ENCODE measurements at places on chromosomes 13 and 19.
A peak's percentile ranks its signal among the peaks of the same experiment; 100 is the strongest.

GRCh38 chr13:33091415-33091774 is 75.2 kb downstream of the KL start:
- DNase-seq: no peak

DNA sequence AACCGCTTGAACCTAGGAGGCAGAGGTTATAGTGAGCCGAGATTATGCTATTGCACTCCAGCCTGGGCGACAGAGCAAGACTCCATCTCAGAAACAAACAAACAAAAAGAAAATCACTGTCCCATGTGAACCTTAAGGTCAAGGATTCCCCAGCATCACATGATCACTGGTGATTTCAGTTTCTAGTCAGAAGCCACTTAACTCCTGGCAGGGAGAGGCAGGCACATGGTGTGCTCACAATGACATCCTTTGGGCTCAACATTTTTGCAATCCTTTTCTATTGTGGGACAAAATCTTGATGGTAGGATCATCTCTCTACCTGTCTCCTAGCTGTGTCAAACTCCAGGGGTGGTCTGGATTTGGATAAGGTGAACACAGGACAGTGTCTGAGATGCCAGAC is 12.1 kb downstream of the AKAP8 start:
- no peak for DNase-seq

GRCh38 chr19:16895467-16896145 is 6.8 kb downstream of the F2RL3 start:
- DNase-seq: no peak

DNA sequence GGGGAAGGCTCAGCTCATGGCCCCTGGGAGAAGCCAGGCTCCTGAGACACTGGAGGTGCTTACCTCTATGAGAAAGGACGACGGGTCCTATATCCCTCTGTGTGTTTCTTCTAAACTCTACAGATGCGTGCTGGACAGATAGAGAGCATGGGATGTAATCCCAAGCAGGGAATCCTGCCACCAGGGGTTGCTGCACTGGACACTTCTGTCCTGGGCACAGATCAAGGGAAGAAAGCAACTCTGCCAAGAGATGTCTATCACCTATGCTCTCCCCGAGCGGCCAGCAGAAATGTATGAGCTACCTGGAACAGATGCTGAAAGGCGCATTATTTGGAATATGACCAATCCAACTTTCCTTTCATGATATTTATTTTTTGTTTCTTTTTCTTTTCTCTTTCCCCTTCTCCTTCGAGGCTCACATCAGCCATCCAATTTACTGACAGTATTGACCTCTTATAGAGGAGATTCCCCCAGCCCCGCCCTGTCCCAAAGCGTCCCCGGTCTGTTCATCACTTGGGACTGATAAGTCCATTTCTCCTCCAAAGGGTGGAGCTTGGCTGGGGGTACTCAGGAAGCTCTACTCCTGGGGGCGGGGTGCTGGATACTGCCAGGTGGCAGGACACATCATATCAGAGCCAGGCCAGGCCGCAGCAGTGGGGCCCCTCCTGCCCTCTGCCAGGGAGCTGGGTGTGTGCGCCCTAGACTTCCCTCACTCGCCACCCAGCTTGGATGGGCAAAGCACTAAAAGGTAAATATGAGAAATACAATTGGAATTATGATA is 34.2 kb downstream of the TSHZ3 start:
- no peak for DNase-seq

GRCh38 chr13:112255550-112256120 is 120.5 kb upstream of the SPACA7 start:
- no peak for DNase-seq

DNA sequence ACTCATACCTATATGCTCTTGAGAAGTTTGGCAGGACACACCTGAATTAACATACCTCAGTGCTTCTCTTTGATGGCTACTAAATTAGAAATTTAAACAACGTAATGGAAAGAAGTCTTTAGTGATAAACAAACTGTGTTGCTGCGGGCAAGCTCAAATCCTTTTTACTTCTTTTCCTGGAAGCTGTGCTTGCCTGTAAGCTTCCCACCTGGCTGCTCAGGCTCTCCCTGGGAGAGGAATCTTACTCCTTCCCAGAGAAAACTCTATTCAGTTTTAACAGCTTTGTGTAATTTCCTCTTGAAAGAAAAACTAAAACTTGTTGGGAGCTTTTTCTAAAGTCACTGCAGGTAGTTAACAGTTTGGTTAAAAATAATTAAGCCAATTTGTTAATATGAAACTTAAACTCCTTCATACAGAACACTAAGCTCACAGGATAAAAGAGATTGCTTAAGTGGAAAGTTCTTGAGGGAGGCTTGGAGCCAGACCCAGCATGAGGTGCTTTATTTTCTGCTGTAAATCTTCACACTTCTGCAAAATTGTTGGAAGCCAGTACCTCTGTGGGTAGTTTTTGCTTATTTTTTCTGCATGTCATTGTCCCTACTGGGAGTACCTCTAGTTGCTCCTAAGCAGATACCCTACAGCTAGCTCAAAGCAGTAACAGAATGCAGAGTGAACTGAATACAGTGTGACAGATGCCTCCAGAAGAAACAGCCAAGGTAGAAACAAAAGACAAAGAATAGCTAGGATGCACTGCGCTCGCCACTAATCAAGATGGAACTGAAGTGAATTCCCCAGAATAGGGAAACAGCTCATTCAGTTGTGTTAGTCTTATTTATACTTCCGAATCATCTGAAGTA is 1253.0 kb downstream of the PCDH17 start:
- no peak for DNase-seq

GRCh38 chr13:40172149-40172591 is 494.3 kb downstream of the FOXO1 start:
- no peak for DNase-seq

GRCh38 chr13:43200307-43200706 is 176.9 kb downstream of the DNAJC15 start:
- no peak for DNase-seq

GRCh38 chr13:113917096-113917495 is 53.2 kb upstream of the GAS6 start:
- no peak for DNase-seq

- DNase-seq: no peak
These were observed 4.7 kb downstream of the ALOX5AP start for GRCh38 chr13:30739761-30740642.

GRCh38 chr19:663682-664117 is 686 bp upstream of the RNF126 start:
- no peak for DNase-seq

- DNase-seq: no peak
These were observed 281.3 kb downstream of the KLF5 start for GRCh38 chr13:73340069-73340468.

GRCh38 chr19:46748325-46749109 is 2.3 kb upstream of the STRN4 start:
- peak; percentile 32 for DNase-seq

- DNase-seq: no peak
These were observed 20.6 kb upstream of the OLFM2 start for GRCh38 chr19:9956956-9957355.

DNA sequence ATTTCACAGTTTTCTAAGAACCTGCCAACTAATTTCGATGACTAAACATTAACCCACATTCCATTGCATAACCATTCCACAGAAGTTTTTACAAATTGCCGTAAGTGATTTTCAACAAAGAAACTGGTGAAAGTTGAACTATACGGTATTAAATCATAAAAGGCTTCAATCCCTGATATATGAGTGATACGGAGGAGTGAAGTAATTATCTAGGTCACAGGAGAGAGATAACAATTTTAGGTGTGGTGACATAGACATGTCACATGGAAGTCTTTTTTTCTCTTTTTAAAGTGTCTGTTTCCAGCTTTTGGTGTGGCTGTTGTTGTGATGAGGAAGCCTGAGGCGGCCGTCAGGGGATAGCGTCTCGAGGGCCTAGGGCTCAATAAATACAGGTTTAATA is 29.4 kb downstream of the TBC1D4 start:
- no peak for DNase-seq

DNA sequence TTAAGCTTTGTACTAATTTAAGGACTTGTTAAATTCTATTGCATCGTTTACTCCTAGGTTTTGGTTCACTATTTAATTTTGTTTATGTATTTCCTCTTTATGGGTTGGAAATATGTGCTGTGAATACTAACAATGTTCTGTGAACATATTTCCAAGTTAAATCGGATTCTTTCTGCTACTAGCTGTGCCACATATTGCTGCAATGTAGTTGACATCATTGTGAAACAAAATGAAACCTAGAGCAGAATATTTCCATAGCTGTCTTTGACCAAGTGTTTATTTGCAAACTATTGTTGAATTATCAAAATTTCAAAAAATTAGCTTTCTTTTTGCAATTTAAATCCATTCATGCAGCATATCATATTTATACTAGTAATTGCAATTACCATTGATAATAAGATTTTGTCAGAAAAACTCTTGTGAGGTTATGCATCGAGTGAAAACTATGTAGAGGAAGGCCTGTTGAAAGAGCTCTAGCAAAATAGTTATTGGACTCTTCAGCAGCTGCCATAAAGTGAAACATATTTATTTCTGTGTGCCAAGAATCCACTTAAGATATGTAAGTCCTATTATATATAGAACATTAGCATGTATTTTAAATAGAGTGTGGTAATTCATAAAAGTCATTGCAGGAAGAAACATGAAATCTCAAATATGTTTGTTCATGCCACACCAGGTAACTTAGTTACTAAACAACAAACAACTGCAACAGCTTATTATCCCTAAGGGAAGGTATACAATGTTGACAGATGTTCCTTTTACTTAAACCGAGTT is 575.1 kb downstream of the SLITRK6 start:
- no peak for DNase-seq

DNA sequence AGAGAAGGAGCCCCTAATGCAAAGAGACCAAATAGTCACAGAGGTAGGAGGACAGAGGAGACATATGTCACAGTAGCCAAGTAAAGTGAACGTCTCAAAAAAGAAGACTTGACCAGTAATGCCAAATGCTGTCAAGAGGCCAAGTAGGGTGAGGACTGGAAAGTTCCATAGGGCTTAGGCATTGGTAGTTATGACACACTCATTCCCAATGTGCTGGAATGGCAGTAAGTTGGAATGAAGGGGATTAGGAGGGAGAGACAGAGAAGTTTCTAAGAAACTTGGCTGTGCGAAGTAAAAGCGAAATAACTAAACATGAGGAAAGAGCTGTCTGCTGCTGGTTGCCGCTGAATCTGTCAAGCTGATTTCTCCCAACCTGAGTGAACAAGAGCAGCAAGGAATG is 14.9 kb upstream of the FRY start:
- DNase-seq: no peak

GRCh38 chr19:13920940-13921747 is 15.1 kb downstream of the CC2D1A start:
- no peak for DNase-seq

DNA sequence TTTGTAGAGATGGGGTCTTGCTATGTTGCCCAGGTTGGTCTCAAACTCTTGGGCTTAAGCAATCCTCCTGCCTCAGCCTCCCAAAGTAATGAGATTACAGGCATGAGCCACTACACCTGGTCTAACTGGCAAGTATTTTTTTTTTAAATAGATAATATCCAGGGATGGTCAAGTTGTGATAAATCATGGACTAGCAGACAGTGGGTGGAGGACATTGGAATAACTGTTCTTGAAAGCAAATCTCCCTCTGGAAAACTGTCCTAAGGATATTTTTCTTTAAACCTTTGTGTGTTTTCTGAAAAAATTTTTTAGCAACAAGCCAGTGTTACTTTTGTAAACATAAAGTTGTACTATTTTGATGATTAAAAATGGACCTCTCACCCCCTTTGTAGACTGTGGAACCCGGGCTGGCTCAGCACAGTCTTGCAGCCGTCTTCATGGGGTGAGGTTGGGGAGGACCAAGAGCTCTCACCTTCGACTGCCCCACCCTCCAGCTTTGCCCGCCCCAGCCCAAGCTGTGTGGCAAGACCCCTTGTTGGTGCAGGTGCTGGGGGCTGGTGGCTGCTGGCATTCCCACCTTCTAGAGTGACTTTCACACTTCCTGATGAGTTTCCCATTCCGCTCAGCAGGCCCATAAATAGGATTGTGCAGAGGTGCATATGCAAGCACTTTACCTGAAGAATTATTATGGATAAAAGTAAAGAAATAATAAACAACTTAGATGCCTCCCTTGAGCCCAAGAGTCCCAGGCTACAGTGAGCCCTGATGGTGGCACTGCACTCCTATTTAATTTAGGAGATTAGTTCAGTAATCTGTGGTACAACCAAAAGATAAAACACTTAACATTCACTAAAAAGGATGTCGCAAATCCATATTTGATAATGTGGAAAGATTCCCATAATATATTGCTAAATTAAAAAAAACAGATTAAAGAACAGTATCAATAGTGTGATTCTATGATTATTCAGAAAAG is 107.3 kb downstream of the GADD45B start:
- no peak for DNase-seq

DNA sequence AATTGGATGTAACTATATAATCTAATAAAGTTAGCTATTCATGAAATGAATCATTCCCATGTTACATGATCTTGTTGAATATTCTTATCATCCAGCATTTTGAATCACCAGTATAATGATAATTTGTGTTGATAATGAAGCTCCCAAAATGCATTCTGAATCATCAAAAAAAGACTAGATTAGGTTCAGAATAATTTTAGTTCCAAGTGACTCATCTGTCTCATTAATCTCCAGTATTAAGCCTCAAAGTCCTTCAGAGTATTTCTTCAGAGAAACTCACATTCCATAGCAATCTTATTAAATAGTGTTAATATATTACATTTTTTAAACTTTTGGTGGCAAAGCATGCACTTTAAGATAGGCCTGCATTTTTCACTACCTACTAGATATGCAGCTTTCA is 207.5 kb downstream of the SLITRK5 start:
- DNase-seq: no peak

DNA sequence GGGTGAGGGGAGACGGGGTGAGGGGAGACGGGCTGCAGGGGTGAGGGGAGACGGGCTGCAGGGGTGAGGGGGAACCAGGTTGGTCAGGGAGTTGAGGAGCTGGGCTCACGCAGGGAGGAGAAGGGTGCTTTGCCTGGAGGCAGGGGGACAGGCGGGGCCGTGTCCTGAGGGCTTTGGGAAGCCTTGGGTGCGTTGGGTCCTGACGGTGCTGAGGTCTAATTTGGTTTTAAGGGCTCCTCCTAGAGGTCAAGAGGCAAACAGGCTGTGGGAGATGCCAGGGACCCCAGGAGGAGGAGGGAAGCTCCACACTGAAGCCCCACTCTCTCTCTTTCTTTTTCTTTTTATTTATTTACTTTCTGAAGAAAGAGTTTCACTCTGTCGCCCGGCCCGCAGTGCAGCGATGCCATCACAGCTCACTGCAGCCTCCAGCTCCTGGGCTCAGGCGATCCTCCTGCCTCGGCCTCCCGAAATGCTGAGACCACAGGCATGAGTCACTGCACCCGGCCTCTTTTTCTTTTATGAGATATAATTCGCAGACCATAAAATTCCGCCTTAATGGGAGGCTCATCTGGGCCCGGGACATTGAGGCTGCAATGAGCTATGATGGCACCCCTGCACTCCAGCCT is 9.3 kb upstream of the MISP start:
- DNase-seq: no peak

GRCh38 chr13:55245005-55245644 is 1895.6 kb upstream of the PRR20A start:
- peak; percentile 36 for DNase-seq
